ENCODE measurements at places on chromosomes 13 and 19.

DNA sequence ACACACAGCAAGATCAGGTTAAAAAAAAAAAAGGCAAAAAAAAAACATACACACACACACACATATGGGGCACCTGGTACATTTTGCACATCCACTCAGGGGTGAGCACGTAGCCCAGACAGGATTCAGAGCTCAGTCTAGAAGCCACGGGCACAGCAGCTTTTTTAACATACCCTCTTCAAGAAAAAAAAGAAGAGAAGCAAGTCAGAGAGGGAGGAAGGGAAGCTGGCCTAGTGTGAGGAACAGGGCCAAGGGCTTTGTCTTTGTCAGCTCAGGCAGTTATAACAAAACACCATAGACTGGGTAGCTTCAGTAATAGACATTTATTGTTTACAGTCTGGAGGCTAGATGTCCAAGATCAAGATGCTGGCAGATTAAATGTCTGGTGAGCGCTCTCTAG lies 2.3 kb upstream of the TPM4 start:
- DNase-seq: no peak

GRCh38 chr13:37395544-37395943 lies 203.0 kb downstream of the POSTN start:
- DNase-seq: no peak

GRCh38 chr19:51460164-51460992 lies 2.1 kb upstream of the SIGLEC8 start:
- DNase-seq: no peak

GRCh38 chr19:47241919-47242577 lies 11.0 kb upstream of the BBC3 start:
- no peak for DNase-seq

DNA sequence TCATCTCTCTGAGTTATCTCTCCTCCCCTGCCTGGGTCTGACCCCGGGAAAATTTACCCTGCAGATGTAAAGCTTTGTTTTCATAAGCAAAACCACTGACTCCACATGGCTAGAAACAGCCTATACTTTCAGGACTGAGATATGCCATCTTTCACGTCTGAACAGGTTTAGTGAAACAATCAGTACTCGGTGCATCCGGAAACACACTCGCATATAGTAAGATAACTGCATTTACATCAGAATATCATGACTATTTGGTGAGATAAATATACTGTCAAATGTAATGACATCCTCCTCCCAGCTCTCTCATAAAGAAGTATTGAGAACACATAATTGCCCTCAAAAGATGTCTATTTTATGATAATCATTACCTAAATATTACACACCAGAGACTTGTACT lies 172.8 kb downstream of the EFNB2 start:
- DNase-seq: no peak

- no peak for DNase-seq
Measured at GRCh38 chr13:48826039-48826438, 149.7 kb upstream of the FNDC3A start.

GRCh38 chr19:6588508-6589345 lies 2.2 kb downstream of the CD70 start:
- DNase-seq: no peak

All from NCI-H1092 (cell line).